NCI-H1694 treated with DMSO at 0.1 percent for 48 hours (cell line): ENCODE measurements at places on chromosomes 7 and 10.

- DNase-seq, result no peak
Measured at GRCh38 chr7:158446706-158447105, 140.9 kb downstream of the PTPRN2 start.

DNA sequence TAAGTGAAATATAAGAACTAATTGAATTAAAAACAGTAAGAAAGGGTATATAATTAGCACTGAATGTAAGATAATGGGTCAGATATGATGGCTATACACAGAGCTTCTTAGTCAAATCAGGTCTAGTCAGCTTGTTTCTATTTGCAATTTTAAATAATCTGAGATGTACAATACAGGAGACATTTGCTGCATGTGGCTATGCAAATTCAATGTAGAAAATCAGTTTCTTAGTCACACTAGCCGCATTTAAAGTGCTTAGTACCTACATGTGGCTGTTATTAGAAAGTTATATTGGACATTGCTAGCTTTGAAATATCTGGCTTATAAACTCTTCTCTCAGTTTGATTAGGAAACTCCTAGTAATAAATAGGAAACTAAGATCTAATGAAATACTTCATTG lies 25.3 kb downstream of the CCDC7 start:
- DNase-seq, result no peak

- DNase-seq, result peak; percentile 44
Measured at GRCh38 chr7:148142660-148143248, 447.8 kb upstream of the C7orf33 start.

DNA sequence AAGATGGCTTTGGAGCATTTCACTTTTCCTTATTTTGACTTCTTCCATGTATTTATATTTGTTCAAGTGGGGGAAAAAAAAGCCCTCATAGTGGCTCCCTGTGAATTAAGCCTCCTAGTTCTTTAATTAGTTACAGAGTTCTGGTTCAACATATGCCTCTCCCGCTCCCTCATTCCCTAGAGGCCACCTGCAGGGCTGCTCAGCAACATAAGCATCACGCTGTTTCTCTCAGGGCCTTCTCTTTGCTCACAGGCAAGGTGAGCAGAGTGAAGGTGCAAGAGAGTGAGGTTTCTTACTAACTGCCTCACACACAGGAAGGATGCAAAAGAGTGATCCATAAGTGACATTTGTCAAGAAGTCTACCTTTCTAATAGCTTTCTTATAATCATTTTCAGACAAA lies 196.7 kb downstream of the SEMA3E start:
- DNase-seq, result peak; percentile 87

GRCh38 chr10:64773357-64773756 lies 1252.2 kb downstream of the REEP3 start:
- DNase-seq, result no peak

- no peak for DNase-seq
Measured at GRCh38 chr10:110045772-110046171, 38.0 kb downstream of the ADD3 start.

DNA sequence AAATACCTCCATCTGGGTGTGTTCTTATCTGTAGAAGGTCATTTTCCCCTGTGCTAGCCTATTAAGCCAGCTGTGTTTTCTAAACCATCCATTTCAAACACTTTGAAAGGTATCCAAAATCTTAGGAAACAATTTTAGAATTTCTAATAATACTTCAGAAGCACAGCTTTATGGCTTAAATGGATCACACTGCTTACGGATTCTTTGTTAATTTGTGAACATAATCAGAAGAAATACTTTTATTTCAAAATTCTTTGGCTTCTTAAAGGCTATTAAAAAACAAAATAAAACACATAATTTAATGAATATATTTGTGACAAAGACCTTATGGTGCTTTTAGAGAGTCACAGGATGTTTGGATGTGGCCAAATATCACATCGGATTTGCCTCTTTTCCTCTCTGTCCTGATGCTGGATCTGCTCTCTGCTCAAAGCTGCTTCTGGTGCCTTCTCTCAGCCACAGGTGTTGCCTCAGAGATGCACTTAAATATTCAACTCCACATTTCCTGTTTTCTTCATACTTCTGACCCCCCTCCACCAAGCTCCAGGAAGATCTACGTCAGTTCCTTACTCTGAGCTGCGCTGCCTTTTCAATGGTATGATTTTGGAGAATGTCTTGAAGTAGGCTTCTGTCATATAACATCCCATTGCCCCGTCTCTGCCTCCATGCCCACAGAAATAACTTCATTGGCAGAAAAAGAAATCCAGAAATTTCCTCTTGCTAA lies 230.6 kb downstream of the MLLT10 start:
- no peak for DNase-seq

DNA sequence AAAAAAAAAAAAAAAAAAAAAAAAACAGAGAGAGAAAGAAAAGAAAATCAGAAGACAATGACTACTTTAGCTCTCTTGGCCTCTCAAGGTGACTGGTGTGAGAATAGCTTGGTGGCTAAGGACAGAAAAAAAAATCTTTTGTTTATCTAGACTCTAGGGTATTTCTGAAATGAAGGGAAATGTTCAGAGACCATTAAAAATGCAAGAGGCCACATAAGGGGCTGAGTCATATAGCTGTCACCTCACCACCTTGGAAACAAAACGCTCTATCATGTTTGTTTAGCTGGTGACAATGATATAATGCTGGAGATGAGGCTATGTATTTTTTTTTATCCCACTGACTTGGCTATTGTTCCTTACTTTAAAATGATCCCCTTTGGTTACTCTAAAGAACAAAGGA lies 287.0 kb upstream of the CDC14C start:
- DNase-seq, result no peak
